Dermis blood vessel endothelial cell (primary cell): ENCODE measurements at places on chromosomes 4 and X. TPM values are rescaled to one million over a fixed set of nuclear protein-coding genes. Genes with fewer than 3 reads are reported as not detected.
A peak's percentile ranks its signal among the peaks of the same experiment; 100 is the strongest.

GRCh38 chrX:19887911-19888879, 795 bp upstream of the SH3KBP1 start:
- DNase-seq, result peak; percentile 80

DNA sequence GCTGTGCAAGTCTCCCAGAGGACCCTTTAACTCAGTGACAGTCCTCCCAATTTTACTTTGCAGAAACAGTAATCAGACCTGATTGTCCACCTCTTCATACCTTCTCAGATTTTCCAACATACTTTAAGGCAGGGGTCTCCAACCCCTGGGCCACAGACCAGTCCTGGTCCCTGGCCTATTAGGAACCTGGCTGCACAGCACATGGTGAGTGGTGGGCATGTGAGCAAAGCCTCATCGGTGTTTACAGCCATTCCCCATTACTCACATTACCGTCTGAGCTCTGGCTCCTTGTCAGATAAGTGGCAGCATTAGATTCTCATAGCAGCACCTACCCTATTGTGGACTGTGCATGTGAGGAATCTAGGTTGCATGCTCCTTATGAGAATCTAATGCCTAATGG, 74.3 kb downstream of the TECRL start:
- no peak for DNase-seq

CD40LG gene
- not detected in 2 replicates for total RNA-seq

- DNase-seq, result no peak
These were observed 68.8 kb upstream of the HGFAC start for GRCh38 chr4:3372933-3373465.

ADH1A gene
- not detected in 2 replicates for total RNA-seq

- peak; percentile 47 for DNase-seq
These were observed 37.8 kb downstream of the ACSL1 start for GRCh38 chr4:184787766-184788503.

- no peak for DNase-seq
These were observed 24.6 kb upstream of the BCLAF3 start for GRCh38 chrX:20015422-20015821.

GRCh38 chr4:163556177-163556576, 61.7 kb downstream of the TMA16 start:
- DNase-seq, result no peak

DNA sequence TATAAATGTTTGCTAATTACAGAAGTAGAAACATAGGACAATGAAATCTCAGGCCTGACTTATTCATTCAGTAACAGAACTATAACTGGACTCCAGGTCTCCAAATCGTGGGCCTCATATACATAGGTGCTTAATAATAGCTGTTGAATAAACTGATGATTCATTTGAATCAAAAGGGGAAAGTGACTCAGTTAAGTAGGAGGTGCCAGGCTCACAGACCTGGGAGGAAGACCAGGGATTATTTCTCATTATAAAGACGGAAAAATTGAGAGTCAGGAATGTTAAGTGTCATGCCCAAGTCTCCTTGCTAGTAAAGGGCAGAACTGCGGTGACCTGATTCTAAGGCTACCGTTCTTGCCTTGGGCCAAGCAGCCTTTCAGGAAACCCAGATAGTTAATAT, 131.5 kb downstream of the HS3ST1 start:
- peak; percentile 21 for DNase-seq

APBB2 gene
- total RNA-seq, result 88.2 and 118 TPM in 2 replicates

GRCh38 chrX:136752796-136753195, 27.9 kb downstream of the ARHGEF6 start:
- DNase-seq, result no peak

- DNase-seq, result no peak
These were observed 28.2 kb upstream of the APLN start for GRCh38 chrX:129682979-129683378.

FRMPD3 gene
- not detected in 2 replicates for total RNA-seq

DNA sequence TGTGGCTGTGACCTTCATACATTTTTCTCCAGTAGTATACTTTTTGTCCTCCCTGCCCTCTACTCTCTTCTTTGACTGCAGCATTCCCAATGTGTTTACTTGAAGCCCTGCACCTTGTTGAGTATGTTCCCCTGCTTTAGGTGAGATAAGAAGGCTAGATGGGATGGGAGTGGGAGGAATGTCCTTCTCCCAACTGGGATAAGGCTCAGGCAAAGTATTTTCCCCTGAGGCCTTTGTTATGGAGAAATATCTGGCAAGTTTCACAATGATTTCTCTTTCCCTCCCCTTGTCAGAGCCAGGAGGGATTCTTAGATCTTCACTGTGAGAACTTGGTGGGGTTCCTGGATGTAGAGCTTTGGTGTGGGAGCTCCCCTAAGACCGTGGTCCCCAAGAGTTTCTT, 131.8 kb downstream of the CLCN5 start:
- no peak for DNase-seq

GAGE13 gene
- total RNA-seq, result not detected in 2 replicates

GRCh38 chr4:120225527-120225926, 158.9 kb upstream of the MAD2L1 start:
- DNase-seq, result no peak

DNA sequence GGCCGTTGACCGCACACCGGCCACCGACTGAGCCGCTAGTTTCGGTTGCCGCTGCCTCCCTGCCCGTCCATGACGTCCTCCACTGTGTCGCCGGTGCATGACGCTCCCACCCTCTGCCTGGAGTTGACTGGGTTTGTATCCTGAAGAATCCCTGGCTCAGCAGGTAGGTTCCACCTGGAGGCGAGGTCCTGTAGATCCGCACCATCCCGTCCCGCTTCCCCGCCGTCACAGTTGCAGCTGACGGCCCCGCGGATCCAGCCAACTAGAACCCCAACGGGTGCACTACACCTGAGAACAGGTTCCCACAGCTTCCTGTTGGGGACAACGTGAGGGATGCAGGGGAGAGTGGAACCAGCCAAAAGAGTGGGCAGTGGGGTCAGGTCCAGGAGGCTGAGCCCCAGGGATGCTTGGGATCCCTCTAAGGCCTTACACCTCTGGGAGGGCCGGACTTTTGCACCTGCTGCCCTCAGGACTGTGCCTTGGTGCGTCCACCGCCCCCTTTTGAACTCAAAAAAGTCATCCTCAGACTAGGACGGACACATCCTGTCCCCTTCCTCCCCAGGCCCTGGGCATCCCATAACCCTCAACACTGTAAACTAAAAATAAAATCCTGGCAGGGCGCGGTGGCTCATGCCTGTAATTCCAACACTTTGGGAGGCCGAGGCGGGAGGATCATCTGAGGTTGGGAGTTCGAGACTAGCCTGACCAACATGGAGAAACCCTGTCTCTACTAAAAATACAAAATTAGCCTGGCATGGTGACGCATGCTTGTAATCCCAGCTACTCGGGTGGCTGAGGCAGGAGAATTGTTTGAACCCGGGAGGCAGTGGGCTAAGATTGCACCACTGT, 1.1 kb upstream of the SLBP start:
- DNase-seq, result no peak

DNA sequence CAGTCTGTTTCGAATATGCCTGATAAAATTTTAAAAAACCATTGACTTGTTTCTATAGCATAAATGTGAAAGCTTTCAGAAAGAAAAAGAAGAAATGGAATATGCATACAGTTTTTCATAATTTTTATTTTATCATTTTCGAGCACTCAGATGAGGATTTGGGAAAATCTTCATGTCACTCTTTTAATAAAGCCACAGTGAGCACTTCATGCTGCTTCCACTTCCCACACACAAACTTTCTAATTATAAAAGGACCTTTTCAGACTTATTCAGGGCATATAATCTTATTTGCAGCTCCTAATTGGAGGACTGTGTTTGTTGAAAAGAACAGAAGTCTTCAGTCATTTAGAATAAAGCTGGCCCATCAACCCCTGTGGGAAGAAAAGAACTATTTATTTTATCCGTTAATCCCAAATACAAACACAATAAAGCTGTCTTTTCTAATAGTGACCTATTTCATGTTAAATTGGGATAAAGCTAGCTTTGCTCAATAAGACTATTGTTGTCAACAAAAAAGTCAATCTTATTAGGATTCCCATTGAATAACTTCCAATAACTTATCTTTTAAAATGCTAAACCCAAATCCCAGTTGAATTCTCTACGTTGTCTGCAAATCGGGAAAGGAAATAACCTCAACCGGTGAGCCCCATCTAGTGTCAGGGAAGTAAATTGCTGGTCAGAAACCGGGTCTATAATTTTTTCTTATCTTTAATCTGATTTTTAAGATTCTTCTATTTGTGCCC, 211.5 kb downstream of the PDGFRA start:
- peak; percentile 63 for DNase-seq

DNA sequence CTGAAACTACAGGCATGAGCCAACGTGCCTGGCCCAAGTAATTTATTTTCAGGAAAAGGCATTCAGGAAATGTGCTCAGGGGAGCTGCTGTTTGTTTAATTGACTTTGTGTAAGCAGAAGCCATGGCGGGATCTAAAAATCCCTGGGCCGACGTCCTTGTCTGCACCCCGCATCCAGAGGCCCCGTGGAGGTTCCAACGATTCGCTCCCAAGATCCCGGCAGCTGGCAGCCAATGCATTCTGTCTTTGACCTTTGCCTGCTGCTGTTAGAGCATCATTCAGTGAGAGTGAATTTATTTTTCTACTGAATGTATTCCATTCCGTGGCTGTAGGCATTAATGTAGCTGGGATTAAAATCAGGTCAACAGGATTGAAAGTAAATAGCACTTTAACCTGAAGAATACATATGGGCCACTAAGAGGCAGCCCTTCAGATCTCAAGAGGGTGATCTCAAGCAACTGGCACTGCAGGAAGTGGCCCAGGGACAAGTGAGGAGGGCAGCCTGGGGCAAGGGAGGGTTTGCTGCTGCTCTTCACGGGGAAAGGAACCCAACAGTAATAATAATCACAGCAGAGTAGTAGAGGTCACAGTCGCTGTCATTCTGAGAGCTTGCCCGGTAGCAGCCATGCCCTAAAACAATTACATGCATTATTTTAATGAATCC, 75.2 kb downstream of the PSAPL1 start:
- DNase-seq, result no peak

- DNase-seq, result no peak
These were observed 30.1 kb downstream of the ADGRA3 start for GRCh38 chr4:22485737-22486136.

GRCh38 chr4:158856852-158857251, 88.0 kb downstream of the FNIP2 start:
- peak; percentile 74 for DNase-seq

DNA sequence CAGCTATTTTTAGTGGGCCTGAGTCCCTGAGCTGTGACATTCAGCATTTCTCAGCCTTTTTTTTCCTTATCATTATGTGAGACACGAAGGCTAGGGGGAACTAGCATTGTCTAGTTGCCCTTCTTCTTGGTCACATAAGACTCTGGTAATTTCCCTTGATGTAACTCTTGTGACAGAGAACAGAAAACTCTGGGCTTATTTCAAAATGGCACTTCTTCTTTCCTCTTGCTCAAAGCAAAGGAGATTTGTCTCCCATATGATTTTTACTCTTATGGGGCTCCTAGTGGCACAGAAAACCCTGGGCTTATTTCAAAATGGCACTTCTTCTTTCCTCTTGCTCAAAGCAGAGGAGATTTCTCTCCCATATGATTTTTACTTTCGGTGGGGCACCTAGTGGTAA, 14.7 kb downstream of the ATXN3L start:
- DNase-seq, result no peak

MAGEA2B gene
- not detected in 2 replicates for total RNA-seq

NOX1 gene
- not detected in 2 replicates for total RNA-seq

GRCh38 chr4:1842339-1842895, 13.5 kb downstream of the LETM1 start:
- DNase-seq, result no peak

AKAP4 gene
- not detected in 2 replicates for total RNA-seq

- DNase-seq, result peak; percentile 78
These were observed 26.4 kb upstream of the ARSJ start for GRCh38 chr4:114005569-114006442.

TMEM156 gene
- 0.34 and 0.74 TPM in 2 replicates for total RNA-seq

DNA sequence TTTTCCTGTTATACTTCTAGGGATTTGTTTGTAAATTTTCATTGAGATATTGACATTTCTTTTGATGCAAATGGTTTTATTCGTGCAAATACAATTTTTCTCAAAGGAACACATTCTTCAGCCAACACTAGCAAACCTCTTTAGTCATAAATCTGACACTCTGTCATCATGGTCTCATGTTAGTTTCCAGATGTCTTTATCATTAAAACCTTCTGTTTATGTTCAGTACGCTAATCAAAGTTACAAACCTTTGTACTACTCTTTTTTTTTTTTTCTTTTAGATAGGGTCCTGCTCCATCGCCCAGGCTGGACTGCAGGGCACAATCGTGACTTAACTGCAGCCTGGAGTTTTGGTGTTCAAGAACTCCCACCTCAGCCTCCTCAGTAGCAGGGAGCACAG, 7.1 kb downstream of the SLC25A31 start:
- no peak for DNase-seq

DNA sequence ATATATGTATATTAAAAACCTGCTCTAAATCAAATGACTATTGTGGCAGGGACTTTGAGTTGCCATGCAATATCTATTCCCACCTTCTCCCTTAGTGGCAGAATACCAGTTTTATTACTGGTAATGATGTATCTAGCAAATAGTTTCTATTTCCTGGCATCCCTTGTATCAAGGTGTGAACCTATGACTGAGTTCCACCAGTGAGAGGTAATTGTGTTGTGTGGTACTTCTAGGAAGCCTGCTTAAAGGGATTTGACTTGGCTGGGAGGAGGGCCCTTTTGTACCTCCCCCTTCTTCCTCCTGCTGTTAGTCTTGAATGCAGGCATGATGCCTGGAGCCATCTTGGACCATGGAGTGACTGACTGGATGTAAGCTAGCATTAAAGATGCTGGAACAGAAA, 65.4 kb upstream of the DYNLT3 start:
- no peak for DNase-seq
